T-helper 17 cell (primary cell): ENCODE measurements at places on chromosomes 5 and 9. TPM values are rescaled to one million over a fixed set of nuclear protein-coding genes. Genes with fewer than 3 reads are reported as not detected.

- H3K36me3 ChIP-seq = no peaks in the 10 kb centered on the region
- H3K27me3 ChIP-seq = no peaks in the 10 kb centered on the region
- H3K4me1 ChIP-seq = no peaks in the 10 kb centered on the region
- no peak for DNase-seq
Measured at GRCh38 chr9:10339152-10339551, 273.6 kb downstream of the PTPRD start.

- H3K4me1 ChIP-seq = peaks cover 33% of the 10 kb centered on the region
- H3K27ac ChIP-seq = peak overlapping the region; percentile 98
- peaks cover 10% of the 10 kb centered on the region for H3K36me3 ChIP-seq
- peak; percentile 63 for DNase-seq
- peak overlapping the region; percentile 98 for H3K4me3 ChIP-seq
- H3K27me3 ChIP-seq = no peaks in the 10 kb centered on the region
Measured at GRCh38 chr5:178204935-178205748, 809 bp downstream of the HNRNPAB start.

GRCh38 chr9:120846906-120847305 lies 4.2 kb upstream of the PSMD5 start:
- H3K4me3 ChIP-seq = peak overlapping the region; percentile 71
- peak overlapping the region; percentile 100 for H3K27ac ChIP-seq
- peaks cover 56% of the 10 kb centered on the region for H3K4me1 ChIP-seq
- DNase-seq = no peak

DNA sequence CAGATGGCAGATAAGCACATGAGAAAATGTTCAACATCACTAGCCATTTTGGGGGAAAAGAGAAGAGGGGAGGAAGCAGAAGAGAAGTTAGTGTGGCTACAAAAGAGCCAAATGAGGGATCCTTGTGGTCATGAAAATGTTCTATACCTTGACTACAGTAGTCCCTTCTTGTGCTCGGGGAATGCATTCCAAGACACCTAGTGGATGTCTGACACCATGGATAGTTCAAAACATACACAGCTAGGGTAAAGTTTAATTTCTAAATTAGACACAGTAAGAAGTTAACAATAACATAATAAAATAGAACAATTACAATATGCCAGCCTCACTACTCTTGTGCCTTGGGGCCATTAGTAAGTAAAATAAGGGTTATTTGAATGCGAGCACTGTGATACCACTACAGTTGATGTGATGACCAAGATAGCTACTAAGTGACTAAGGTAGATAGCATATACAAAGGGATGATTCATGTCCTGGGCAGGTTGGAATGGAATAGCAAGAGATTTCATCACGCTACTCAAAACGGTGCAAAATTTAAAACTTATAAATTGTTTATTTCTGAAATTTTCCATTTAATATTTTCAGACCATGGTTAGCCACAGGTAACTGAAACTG lies 344.1 kb downstream of the NR2F1-AS1 start:
- no peak for DNase-seq
- H3K4me3 ChIP-seq = no peak overlapping the region
- H3K27ac ChIP-seq = no peak overlapping the region
- no peaks in the 10 kb centered on the region for H3K27me3 ChIP-seq
- no peaks in the 10 kb centered on the region for H3K4me1 ChIP-seq

GRCh38 chr9:116372081-116372673 lies 218.6 kb downstream of the PAPPA start:
- H3K36me3 ChIP-seq = no peaks in the 10 kb centered on the region
- H3K27ac ChIP-seq = no peak overlapping the region
- no peak overlapping the region for H3K4me3 ChIP-seq
- no peaks in the 10 kb centered on the region for H3K4me1 ChIP-seq

DNA sequence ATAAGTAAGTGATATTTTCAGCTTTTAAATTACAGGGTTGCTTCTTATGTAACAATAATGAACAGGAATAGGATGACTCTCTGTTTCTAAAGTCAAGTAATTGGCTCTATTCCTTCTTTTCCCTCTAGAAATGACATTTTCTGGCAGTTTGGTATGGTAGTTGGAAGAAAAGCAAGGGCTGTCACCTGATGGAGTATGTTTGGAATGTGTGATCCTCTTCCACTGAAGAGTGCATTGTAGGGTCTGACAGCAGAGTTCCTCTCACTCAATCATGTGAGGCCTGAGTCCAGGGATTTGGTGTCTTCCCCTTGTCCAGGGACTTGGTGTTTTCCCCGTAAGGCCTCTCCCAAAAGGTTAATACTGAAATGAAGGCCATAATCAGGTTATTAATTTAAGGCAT lies 233.8 kb upstream of the FBXL7 start:
- no peaks in the 10 kb centered on the region for H3K4me1 ChIP-seq
- DNase-seq = no peak
- H3K27me3 ChIP-seq = no peaks in the 10 kb centered on the region
- H3K27ac ChIP-seq = no peak overlapping the region
- H3K4me3 ChIP-seq = no peak overlapping the region
- no peaks in the 10 kb centered on the region for H3K36me3 ChIP-seq

GRCh38 chr5:35815089-35815936 lies 41.4 kb upstream of the IL7R start:
- H3K27ac ChIP-seq = no peak overlapping the region
- H3K4me1 ChIP-seq = peaks cover 23% of the 10 kb centered on the region
- H3K27me3 ChIP-seq = no peaks in the 10 kb centered on the region
- H3K4me3 ChIP-seq = no peak overlapping the region
- DNase-seq = no peak

GRCh38 chr5:142428036-142428772 lies 103.4 kb upstream of the SPRY4 start:
- H3K27ac ChIP-seq = no peak overlapping the region
- H3K4me3 ChIP-seq = no peak overlapping the region
- H3K27me3 ChIP-seq = no peaks in the 10 kb centered on the region
- DNase-seq = no peak
- peaks cover 46% of the 10 kb centered on the region for H3K4me1 ChIP-seq

Gene NR6A1
- total RNA-seq = 0.08 TPM

Gene CDC20B
- total RNA-seq = not detected

Gene PCA3
- total RNA-seq = not detected
